ENCODE measurements at places on chromosomes 5 and 9.

- DNase-seq, result no peak
Measured at GRCh38 chr5:181058786-181059296, 18.8 kb downstream of the BTNL9 start.

- DNase-seq, result no peak
Measured at GRCh38 chr9:100619194-100619593, 41.3 kb downstream of the CAVIN4 start.

GRCh38 chr5:83925955-83926337 is 205.3 kb upstream of the HAPLN1 start:
- DNase-seq, result no peak

DNA sequence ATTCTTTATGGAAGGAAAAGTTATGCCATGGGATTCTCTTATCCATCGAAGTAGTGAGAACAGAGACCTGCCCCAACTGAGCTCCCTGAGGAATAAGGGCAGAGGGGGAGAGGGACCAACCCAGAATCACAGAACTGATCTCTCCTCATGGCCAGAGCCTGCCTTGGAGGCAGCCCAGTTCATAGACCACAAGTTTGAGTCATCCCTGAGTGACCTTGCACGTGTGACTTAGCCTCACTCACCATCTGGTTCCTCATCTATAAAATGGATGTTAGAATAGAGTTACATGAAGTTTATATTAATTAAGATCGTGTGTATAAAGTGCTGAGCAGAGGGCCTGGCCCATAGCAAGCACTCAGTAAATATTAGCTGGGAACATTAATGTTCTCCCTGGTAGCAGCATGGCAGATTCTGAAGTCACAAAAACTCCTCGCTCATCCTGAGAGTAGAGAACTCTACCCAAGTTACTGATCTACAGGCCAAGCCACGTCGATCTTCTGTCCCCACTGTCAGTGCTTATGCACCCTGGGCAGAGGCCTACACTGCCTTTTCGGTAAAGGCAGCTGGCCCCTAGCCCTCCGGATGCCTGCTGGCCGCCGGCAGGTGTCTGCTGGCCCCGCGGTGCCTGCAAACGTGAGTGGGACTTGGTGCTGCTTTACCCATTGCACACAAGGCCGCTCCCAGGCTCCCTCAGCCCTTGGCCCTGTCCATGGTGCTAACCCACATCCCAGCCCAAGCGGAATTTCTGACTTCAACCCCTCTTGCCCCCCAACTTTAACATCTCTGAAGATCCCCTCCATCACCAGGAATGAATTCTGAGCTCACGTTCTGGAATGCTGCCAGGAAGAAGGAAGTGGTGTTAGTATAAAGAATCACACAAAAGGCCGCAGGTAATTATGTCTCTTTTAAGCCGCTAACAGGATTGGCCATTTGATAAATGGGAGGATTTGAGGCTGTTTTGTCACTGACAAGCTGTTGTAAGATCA is 61.1 kb upstream of the ARAP3 start:
- DNase-seq, result peak; percentile 63

GRCh38 chr5:178389026-178389729 is 156.6 kb upstream of the PHYKPL start:
- DNase-seq, result no peak

DNA sequence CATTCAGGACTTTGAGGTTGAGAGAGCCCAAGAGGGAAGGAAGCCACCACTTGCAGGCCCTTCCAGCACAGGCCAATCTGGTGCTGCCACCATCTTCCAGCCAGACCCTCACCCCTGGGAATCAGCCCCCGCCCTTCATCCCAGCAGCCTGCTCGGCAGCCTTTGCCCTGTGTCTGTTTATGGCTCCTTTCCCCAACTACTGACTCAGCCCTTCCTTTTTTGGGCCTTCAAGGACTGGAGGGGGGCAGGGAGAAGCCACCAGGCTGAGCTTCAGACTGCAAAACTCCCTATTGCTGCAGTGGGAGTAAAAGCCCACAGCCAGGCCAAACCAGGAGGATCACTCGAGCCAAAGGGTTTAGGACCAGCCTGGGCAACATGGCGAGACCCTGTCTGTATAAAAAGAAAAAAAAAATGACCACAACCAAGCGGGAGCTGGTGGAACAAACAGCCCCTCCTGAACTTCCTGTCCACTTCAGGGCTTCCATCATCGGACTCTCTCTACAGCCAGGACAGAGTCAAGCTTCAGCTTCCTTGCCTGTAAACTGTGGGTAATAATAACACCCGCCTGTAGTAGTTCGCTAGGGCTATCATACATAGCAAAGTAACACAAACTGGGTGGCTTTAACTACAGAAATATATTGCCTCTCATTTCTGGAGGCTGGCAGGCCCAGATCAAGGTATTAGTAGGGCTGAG is 85.9 kb upstream of the IL17B start:
- no peak for DNase-seq

DNA sequence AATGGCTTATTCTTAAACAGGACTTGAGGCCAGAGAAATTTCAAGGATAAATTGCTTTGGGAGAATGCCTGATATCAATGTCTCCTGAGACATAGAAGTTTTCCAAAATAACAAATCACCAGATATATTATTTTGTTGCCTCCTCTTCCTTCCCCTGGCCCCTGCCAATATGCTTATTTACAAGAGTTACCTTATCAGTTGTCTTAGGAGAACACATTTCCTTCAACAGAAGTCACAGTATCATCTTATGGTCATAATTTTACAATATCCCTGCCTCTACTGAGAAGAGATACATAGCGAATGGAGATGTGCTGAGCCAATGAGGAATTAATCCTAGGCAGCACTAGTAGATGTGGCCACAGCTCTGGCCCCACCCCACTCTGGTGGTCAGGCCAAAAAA is 43.1 kb downstream of the TMEM252 start:
- DNase-seq, result no peak

GRCh38 chr5:175691761-175692160 is 33.9 kb downstream of the HRH2 start:
- no peak for DNase-seq

GRCh38 chr9:8338767-8339510 is 539.4 kb upstream of the DMAC1 start:
- peak; percentile 6 for DNase-seq
